Left hindlimb (tissue), 1 donor: ENCODE measurements at places on chromosomes 12 and 14.
A peak's percentile ranks its signal among the peaks of the same experiment; 100 is the strongest.

DNA sequence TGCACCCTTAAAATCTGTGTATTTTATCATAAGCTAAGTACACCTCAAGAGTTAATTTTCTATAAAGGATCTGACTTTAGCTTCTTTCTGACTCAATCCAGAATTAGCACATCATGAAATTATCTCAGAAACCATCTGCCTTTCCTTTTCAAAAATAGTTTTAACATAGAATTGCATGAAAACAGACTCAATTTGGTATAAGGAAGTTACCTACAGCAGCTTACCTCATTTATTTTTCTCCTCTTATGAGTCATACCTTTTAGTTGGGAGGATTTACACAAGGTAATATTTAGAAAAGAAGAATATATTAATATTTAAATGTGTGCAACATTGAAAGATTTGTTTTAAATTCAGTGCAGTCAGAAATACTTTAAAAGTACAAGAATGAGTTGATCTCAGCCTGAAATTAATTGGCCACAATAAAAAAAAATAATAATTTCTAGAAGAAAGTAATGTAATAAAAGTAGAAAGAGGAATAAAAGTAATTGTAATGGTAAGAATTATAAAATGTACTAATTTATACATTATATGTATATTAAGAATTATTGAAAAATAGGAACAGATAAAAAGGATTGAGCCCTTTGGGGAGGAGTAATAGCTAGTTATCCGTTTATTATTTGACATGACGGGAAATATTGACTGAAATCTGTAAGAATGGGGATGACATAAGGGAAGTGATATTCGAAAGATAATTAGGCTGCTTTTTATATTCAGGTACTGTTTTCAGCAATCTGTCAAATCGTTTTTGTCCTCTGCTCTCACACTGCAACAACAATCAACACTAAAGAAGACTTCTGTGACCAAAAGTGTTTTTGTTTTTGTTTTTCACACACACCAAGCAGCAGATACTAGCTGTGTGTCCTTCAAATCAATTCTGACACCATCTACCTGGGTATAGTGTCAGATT is 20.5 kb downstream of the ADAM21 start:
- DNase-seq: no peak

DNA sequence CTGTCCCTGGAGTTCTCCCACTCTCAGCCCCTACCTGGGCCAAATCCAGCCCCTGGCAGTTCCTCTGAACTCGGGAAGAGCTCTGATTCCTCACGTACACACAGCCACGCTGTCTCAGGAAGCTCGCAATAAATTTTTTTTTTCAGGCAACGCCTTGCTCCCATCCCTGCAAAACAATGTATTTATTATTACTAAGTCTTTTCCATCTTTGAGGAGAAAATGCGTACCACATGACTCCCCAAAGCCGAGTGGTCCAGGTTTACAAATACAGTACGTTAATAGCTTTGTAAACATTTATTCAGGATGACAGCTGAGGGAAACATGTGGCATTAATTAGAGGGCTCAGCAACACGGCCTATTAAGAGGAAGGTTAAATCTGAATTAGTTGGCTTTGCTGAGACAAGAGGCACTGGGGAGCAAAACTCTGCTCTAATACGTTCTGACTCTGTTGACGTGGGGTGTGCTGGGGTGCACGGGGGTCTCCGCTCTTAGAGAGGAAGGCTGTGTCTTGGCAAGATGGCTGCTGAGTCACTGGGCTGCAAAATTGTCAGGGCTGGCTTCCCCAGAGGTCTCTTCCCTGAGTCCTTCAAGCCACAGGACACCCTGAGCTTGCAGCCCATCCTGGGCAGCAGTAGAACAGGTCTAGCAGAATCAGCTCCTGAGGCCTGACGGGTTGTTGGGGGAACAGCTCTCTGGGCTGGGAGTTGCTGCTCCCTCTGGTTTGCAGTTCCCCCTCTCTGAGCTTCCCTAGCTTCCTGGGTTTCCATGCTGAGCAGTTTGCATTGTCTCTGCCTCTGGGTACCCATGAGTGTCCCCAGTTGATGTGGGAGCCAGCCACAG is 185.2 kb upstream of the TBX3 start:
- peak; percentile 54 for DNase-seq

- peak; percentile 88 for DNase-seq
Observed at GRCh38 chr12:24948757-24949722, at the start of gene BCAT1. Gene BCAT1 (minus strand): TSS chr12:24949101. CDS start chr12:24948932, 169 bp downstream.

GRCh38 chr14:92969430-92969829 is 46.5 kb downstream of the CHGA start:
- DNase-seq: no peak
